NCI-H2171 treated with DMSO at 0.1 percent for 48 hours (cell line): ENCODE measurements at places on chromosomes 3 and 15.
A peak's percentile ranks its signal among the peaks of the same experiment; 100 is the strongest.

DNA sequence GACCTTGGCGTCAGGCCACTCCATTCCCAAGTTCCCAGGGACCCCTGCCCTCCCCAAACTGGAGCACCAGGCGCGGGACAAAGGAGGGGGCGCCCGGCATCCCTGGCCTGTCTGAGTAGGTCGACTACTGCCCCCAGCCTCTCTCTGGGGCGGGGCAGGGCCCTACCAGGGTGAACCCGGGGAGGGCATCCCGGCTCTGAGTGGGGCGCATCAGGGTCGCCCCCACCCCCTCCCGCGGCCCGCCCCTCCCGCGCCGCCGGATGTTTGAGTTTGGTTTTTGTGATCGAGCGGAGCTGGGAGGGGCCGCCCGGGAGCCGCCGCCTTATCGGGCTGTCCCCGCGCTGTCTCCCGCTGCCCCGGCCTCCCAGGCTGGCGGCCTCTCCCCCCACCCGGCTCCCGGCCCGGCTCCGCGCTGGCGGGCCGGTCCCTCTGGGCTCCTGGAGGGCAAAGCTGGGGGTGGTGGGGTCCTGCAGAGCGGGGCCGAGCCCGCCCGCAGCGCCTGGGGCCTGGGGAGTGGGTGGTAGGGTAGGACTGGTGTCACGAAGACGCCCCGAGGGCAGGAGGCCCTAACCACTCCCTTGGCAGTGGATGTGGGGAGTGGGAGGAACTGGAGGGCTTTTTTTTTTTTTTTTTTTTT lies 47.2 kb upstream of the SMAD6 start:
- no peak for DNase-seq

- DNase-seq = no peak
Observed at GRCh38 chr15:89041507-89041906, 46.7 kb upstream of the ABHD2 start.

GRCh38 chr3:189146848-189147247 lies 24.9 kb upstream of the TPRG1 start:
- no peak for DNase-seq

DNA sequence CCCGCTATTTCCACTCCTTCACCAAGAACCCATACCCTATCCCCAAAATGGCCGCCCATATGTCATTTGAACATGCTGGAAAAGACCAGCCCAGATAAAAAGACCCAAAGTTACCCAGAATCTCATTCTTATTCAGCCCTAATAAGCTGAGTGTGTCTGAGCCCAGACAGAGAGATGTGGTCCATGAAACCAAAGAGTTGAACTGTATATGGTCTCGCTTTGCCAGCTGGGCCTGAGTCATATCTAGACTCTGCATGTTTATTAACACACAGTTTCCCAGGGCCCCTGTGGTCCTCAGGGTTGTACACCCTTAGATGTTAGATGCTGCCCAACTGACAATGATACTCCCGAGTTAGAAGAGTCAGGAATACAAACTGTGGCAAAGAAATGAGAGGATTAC lies 201.9 kb upstream of the STRIT1 start:
- no peak for DNase-seq

GRCh38 chr3:144265542-144266100 lies 294.0 kb downstream of the DIPK2A start:
- no peak for DNase-seq

GRCh38 chr15:68126396-68126795 lies 72.3 kb downstream of the PIAS1 start:
- DNase-seq = no peak

DNA sequence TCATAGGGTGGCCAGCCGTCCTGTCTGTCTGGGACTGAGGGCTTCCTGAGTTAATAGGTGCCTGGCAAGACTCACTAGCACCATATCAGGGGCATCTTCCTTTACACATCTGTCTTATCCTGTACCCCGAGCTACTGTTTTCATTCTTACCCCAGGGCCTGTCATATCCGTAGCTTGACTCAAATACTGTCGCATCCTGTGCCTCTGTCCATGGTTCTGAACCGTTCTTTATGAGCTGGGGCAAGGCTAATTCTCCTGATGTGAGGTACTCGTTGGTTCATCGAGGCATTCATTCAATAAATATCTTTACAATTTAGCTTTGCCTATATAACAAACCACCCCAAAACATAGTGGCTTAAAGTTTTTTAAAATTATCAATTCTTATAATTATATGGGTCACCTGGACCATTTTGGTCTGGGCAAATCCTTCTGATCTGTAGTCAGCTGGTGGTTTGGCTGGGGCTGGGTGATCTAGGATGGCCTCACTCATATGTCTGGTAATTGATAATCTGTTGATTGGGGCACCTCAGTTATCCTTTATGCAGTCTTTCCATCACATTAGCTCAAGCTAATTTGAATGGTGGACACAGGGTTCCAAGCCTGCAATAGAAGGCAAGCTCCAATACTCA lies 121.2 kb downstream of the TLE3 start:
- DNase-seq = no peak

DNA sequence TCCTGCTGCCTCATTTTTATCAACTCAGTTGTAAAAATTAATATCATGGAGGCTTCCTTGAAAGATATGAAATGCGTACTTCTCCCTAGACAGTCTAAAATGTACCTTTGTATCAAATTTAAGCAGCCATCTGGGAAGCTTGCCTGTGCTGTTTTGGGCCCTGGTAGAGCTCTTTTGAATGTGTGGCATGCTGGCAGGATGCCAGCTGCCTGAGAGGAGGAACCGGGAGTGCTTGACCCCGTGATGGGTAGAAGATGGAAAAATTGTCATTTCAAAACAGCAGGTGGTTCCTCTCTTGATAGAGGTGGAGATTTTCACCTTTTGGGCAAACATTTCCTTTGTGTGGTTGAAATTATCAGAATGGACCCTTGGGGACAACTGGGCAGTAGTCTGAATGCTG lies 245.3 kb downstream of the RPLP1 start:
- peak; percentile 86 for DNase-seq

GRCh38 chr15:41494190-41494921 lies 682 bp downstream of the ITPKA start:
- peak; percentile 46 for DNase-seq

GRCh38 chr15:31236184-31237042 lies 90.2 kb upstream of the KLF13 start:
- peak; percentile 93 for DNase-seq

DNA sequence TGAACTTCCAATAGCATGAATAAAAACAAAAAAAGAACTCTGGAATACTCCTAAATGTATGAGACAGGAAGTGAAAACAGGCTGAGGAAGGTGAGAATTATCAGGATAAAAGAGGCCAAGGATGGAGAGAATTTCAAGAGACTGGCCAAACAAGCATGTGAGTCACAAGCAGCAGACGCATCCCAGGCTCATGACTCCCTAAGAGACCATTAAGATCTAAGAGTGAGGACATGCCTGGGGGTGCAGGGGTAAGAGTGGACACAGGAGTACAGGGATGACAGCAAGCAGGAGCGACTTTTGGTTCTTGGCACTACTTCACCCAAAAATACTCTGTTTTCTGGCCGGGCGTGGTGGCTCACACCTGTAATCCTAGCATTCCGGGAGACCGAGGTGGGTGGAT lies 7.1 kb downstream of the SCAMP2 start:
- DNase-seq = no peak

GRCh38 chr3:55402886-55403609 lies 84.1 kb downstream of the WNT5A start:
- no peak for DNase-seq

DNA sequence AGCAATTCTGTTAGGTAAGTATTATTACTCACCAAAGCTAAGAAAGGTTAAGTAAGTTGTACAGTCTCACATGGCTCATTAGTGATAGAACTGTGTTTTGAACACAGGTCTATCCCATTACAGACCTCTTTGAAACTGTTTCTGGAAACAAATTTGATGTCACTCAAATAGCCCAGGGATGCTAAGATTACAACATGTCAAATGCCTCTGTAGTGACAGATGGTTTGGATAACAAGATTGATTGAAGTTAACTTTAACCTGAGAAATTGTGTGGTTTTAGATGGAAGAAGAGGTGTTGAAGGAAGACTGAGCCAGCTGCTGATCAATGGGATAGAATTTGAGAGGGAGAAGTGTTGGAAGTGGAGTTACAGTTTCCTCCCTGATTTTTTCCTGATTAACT lies 72.5 kb downstream of the SYN2 start:
- DNase-seq = peak; percentile 40

DNA sequence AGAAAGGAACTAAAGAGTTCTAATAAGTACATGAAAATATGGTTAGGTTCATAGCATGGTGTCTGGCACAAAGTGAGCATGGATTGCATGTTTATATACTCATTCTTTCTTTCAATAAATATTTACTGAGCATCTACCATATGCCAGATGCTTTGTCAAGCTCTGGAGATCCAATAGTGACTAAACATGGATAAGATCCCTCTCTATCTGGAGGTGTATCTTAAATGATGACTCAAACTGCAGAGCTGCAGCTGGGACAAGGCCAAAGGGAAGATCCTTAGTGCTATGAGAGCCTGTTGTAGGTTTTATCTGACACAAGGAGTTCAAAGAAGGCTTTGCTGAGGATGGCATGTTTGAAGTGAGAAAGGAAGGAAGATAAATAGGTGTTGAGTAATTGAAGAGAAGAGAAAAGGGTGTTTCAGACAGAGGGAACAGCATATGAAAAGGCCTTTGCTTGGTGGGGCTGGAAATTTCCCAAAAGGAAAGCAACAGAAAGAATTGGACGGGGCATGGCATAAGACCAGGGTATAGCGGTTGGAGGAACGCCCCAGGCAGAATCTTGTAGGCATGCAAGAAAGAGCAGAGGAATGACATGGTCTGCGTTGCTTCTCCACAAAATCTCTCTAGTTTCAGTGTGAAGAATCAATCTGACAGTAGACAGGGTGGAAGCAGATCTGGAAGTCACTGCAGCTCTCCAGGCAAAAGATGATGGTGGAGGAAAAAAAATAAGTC lies 239.9 kb upstream of the LRTM1 start:
- DNase-seq = no peak

DNA sequence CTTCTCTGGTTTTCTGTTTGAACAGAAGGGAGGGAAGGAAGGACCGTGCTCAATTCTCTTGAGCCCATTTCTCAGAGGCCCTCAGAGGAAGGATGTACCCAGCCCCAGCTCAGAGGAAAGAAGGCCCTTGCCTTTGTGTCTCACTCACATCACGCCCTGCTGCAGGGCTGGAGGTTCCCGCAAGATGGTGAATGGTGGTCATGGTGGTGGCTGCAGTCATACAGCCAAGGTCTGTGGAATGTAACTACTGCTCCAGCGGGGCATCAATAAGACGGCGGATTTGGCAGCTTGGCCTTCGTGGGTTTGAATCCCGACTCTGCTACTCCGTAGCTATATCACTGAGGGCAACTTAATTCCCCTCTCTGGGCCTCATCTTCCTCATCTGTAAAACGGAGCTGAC lies 62.9 kb downstream of the SLC6A1 start:
- no peak for DNase-seq

DNA sequence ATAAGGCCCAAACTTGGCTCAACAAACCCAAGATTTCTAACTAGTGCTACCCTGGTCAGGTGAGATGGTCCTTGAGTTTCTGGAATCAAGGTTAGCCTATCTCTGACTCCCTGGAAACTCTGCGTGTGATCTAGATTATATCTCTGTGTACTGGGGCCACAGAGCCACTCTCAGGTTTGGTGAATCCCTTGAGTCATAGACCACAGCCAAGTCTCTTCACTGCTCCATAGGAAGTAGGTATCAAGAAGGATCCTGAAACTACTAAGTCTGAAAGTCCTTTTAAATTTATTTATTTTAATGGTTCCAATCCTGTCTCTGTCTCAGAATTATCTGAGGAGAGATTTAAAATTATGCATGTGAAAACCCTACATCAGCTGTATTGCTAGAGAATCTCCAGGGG lies 99.1 kb downstream of the TUSC7 start:
- no peak for DNase-seq

GRCh38 chr3:46999516-47000197 lies 20.2 kb downstream of the NBEAL2 start:
- no peak for DNase-seq

DNA sequence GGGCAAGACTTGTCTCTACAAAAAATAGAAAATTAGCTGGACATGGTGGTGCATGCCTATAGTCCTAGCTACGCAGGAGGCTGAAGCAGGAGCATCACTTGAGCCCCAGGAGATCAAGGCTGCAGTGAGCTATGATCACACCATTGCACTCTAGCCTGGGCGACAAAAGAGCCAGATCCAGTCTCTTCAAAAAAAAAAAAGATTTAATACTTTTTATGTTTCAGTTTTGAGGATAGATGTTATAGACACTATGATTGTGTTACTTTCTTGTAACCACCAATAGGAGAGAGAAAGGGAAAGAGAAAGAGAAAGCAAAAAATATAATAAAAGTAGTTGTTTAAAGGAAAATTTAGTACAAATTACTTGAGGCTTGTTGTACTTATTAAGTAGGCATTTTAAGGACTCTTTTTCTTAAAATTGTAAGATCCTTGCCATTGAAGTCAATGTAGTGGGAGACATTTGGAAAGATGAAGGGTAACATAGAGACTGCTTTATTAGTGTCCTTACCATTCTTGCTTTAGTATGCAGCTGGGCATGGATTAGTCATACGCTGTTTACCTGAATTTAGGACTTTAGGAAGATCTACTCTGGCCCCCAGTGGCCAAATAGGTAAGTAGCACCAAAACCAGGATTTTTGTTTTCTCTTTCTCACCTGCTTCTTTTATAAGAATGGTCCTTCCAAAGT lies 35.1 kb upstream of the ZDHHC23 start:
- peak; percentile 73 for DNase-seq

DNA sequence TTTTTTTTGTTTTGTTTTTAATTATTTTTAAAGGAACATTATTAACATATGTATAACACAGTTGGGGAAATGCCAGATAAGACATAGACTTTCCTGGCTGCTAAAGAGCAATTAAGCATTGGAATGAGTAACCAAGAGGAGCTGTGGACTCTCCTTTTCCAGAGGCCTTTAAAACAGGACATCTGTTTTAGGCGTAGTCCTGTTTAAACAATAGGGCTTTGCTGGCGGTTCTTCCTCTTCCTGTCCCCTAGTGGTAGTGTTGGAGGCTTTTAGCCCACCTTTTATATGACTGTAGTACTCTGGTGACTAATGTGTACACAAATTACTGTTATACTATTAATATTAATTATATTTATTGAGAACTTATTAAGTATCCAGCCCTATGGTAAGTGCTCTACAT lies 81.9 kb downstream of the PPARG start:
- DNase-seq = no peak
